ENCODE measurements at places on chromosomes 16 and 17.

DNA sequence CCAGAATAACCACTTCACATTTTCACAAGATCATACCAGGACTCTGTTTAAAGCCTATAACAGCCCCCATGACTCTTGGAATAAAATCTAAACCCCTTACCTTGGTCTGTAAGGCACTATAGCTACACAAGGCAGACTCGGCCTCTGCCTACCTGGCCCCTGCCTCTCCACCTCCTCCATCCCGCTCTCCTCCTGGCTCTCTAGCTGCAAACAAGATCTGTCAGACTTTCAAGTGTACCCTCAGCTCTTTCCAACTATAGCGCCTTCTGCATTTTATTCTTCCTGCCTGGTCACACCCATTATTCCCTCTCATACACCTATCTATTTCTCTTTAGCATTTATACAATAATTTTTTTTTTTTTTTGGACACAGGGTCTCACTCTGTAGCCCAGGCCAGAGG lies 8.2 kb downstream of the USP31 start:
- DNase-seq, result no peak

DNA sequence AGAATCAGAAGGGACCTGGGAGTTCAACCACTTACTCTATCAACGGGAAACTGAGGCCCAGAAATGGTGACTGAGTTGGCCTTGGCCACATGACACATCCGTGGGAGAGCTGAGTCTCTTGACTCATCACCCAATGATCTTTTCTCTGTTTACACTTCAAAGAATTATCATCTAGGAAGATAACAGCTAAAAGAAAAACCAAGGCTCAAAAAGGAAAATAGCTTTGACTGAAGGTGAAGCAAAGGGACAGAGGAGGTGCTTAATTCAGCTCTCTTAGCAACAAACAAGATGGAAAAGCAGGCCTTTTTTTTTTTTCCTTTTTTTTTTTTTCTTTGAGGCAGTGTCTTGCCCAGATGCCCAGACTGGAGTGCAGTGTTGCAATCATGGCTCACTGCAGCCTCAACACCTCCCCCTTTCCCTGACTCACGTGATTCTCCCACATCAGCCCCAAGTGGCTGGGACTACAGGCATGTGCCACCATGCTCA lies 16.7 kb downstream of the ERCC4 start:
- DNase-seq, result no peak

DNA sequence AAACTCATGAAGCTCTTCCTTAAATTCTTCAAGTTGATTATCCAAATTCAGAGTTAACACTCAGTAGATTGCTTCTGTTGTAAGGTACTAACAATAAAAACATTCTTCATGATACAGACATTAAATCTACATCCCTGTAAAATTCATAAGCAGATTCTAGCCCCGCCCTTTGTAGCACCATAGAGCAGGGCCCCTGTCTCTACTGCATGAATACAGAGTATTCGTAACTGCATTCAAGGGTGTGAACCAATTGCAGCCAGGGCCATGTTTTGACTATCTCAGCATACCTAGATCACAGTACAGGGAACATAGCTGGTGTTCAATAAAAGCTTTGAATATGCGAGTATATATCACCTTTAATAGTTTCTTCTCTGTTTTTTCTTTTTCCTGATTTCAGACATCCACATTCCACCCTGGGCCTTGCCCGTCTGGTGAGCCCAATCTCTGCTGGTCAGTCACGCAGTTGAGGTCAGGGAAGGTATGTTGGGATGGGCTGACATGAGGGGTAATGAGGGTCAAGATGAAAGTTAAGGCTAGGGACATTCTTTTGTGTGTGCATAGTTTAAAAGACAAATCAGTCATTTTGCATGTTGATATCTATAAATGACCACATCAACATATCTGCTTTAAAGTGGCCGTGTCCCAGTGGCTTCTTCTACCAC lies 33.0 kb downstream of the KCNJ16 start:
- DNase-seq, result no peak

- DNase-seq, result no peak
Measured at GRCh38 chr17:7019839-7020519, 2.9 kb upstream of the BCL6B start.

- DNase-seq, result no peak
Measured at GRCh38 chr17:60525328-60525684, 736 bp downstream of the APPBP2 start.

DNA sequence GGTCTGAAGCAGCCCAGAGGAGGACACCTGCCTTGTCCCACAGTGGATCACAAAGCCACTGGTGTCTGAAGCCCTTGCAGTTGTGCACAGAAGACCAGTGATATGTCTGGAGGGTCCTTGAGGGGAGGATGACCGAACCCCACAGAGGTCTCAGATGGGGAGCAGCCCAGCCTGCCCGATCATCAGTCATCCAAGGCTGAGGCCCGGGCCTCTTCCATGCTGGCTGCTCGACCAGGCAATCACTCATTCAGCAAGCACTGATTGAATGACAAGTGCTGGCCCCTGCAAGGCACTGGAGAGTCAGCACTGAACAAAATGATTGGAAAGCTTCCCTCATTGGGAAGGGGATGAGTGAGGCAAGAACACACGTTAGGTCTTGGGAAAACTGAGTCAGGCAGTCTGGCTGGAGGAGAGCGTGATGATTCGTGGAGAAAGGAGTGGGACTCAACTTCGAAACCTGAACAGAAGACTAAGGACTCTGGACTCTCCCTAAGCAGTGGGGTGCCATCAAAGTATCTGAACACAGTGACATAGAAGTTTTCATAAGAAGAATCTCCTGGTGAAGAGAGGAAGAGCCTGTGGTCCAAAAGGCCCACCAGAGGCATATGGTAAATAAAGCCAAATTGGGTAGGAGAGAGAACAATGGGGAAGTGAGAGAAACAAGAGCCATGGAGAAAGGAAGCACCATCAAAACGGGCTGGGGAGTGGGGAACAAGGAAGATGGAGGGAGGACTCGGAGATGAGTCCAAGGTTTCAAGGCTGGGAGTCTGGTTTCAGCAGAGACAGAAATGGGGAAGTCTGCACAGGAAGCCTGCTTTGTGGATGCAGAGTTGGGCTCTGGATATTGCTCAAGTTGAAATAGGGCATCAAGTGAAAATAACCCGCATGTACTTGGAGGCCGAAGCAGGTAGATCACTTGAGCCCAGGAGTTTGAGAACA lies 10.2 kb downstream of the PIK3R5 start:
- DNase-seq, result no peak

DNA sequence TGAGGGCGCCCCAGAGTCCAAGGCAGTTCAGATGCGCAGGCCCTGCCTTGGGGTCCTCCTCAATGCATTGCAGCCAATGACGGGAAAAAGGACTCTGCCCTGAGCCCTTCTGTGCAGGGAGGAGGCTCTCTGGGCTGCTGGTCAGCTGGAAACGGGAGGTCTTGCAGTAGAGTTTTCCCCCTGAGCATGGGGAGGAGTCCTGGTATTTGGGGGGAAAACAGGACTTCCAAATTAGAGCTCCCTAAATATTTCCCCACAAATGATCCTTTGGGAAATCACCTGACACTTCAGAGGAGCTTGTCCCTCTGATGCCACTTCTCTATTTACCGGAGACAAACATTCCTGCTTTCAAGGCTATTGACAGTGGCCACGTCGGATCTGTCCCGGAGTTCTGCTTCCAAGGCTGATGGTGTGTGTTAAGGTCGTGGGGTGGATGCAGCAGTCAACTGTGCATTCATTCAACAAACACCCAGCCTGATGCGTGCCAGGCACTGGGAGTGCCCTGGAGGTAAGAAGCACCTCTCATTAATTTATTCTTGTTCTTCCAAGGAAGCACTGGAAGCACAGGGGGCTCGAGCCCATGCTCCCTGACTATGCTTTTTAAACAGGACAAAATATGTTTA lies 73.0 kb upstream of the DNAH17 start:
- DNase-seq, result no peak

DNA sequence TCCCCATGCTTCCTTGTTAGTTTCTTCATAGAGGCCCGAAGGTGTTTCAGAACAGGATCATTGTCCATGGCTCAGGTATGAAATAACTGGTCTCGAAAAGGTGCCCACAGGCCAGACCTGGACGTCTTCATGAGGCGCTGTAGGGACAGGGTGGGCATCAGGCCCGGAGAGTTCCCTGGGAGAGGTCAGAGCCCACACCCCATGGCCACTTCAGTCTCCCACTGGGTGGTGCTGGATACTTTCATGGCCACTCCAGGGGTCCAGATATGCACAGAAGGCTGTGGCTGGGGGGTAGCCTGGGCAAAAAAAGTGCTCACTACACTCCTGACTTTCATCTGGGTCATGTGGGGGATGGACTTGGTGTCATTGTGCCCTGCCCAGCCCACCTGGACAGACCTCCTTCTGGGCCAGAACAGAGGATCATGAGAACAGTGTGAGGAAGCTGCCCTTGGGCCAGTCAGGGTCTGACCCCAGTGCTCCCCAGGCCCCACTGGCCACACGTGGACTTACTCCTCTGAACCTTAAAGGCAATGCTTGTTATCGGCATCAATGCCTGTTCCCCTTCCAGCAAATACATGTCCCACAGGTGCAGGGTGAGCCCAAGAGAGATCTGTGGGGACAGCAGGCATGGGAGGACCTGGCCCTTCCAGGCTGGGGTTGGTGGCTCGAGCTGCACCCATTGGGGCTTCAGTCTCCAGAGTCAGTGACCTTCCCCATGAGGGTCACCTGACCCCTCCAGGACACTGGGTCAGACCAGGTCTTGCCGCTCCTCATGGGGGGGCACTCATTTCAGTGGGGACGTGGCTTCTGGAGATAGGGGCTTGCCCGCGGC lies 36.9 kb downstream of the LGALS9 start:
- no peak for DNase-seq

DNA sequence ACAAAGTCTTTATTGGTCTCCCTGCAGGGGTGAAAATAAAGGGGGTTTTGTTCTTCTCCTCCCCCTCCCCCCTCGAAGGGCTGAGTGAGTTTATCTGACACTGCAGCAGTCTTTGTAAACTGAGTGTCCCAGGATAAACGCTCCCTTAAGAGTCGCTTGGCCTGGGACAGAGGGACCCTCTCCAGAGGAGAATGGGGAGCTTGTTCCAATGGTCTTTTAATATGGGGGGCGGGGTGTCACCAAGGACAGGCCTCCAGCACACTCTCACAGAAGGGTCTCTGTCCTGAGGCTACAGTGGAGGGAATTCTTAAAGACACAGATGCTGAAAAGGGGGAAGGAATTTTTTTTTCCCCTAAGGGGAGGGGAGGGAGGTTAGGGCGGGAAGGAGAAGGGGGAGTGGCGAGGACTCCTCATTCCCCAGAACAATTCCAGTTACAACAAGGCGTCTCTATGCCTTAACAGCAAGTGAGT lies 455.5 kb downstream of the SOX9 start:
- no peak for DNase-seq

DNA sequence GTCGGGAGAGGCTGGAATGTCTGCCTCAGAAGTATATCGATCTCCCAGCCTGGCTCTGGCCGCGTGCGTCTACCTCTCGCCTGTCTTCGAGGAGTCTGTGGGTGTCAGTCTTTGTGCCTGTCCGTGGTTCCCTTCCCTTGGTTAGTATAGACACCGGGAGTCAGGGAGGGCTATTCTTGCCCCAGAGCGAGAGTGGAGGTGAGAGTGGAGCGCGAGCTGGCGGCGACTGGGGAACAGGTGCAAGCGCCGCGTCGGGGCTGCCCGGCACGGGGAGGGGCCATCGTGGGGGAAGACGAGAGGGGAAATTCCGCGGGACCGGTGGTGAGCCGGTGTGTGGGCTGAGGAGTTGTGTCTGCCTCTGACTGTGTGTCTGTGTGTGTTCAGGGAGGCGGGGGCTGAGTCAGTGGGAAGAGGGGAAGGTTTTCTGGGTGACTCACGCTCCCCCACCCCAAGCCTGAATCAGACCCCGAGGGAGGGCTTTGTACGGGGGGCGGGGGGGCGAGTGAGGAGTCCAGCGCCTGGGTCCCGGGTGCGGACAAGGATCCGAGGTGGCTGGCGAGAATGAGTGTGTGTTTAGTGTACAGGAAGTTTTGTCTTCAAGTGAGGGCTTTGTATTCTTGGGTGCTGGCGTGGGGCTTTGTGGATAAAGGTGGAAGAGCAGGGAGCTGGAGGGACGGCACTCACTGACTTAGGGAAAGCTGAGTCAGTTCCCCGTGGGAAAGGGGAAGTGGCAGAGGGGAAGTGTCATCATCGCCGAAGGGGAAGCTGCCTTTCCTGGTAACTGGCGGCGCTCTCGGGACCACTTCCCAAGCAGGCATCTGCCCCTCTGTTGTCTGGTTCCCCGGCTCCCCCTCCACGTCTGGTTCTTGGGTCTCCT lies 8.6 kb downstream of the KDM6B start:
- DNase-seq, result peak; percentile 98

GRCh38 chr16:89320782-89321501 lies 103.4 kb downstream of the ZNF778 start:
- DNase-seq, result no peak

GRCh38 chr17:50087912-50088405 lies 7.2 kb upstream of the PDK2 start:
- no peak for DNase-seq

GRCh38 chr17:72004011-72004427 lies 116.8 kb upstream of the SOX9 start:
- no peak for DNase-seq

DNA sequence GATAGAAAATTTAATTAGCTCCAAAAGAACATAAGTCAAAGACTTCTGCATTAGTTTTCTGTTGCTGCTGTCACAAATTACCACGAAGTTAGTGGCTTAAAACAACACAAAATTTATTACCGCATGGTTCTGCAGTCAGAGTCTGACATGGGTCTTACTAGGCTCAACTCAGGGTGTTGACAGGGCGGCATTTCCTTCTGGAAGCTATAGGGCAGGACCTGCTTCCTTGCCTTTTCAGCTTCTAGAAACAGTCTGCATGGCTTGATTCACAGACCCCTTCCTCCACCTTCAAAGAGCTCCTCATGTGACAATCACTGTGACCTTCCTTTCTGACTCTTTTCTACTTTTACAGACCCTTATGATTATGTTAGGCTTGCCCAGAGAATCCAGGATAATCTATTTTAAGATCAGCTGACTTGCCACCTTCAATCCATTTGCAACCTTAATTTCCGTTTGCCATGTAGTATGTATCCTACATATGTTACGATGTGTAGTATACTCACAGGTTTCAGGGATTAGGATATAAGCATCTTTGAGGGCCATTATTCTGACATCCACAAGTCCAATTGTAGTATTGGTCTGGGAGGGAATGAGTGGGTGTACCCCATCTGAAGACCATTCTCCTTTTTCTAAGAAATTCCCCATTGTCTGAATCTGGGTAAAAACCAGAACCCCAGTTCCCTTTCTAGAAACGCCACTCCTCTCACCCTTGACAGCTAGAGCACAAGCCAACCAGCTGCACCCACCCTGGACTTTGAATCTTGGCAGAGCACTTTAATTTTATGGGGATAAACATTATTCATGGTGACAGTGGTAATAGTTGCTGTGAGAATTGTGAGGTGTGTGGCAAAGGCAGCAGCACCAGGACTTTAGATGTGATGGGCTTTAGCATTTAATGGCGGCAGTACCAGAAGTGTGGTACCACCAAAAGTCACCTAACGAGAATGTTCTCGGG lies 265.5 kb downstream of the KCNJ2 start:
- no peak for DNase-seq

DNA sequence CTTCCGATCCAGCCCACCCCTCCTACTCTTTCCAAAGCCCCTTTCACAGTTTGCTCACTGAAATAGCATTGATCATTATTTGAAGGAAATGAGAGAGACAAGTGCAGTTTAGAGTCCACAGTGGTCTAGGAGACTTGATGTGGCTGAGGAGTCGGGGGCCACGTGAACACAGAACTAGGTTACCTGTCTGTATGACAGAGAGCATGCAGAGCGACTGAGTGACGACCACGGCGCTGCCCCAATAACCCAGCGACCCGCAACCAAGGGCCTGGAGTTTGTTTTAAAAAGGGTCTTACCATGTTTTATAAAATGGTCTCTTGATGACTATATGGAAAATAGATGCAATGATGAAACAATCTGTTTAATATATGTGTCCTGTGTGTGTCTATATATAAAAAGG lies 39.5 kb downstream of the NDEL1 start:
- DNase-seq, result no peak
